ENCODE measurements at places on chromosomes 13 and 19. TPM values are rescaled to one million over a fixed set of nuclear protein-coding genes. Genes with fewer than 3 reads are reported as not detected.

- H3K27ac ChIP-seq: peak overlapping the region; percentile 12
- peak overlapping the region; percentile 48 for H3K4me3 ChIP-seq
- no peaks in the 10 kb centered on the region for H3K4me1 ChIP-seq
- no peaks in the 10 kb centered on the region for H3K27me3 ChIP-seq
- no peaks in the 10 kb centered on the region for H3K36me3 ChIP-seq
- DNase-seq: peak; percentile 85
These were observed 13.8 kb downstream of the DNASE2 start for GRCh38 chr19:12867120-12868099.

DNA sequence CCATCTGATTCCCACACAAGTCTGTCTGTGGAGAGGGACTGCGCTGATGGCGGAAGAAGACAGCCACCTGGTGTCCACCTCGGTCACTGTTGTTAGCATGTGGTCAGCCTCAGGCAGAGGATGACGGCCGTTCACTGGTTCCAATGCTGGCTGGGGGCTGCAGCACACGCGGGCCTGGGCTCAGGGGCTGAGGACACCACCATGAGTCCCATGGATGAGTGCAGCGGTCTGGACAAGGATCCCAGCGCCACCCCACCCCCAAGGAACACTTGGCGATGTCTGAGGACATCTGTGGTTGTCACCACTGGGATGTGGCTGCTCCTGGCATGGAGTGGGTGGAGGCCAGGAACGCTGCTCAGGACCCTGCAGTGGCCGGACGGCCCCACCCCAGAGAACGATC lies 10.9 kb downstream of the DPP9 start:
- peaks cover 2% of the 10 kb centered on the region for H3K4me1 ChIP-seq
- no peaks in the 10 kb centered on the region for H3K27me3 ChIP-seq
- no peak overlapping the region for H3K4me3 ChIP-seq
- no peak overlapping the region for H3K27ac ChIP-seq
- DNase-seq: no peak
- H3K36me3 ChIP-seq: no peaks in the 10 kb centered on the region

- H3K36me3 ChIP-seq: no peaks in the 10 kb centered on the region
- H3K4me3 ChIP-seq: no peak overlapping the region
- no peak for DNase-seq
These were observed 1118.5 kb downstream of the PCDH9 start for GRCh38 chr13:66111628-66112027.

The FGF9 gene
- total RNA-seq: 2.0 TPM

The KLHL1 gene
- 0.96 TPM for total RNA-seq

The CD177 gene
- total RNA-seq: 0.30 TPM

The NDUFA11 gene
- 158 TPM for total RNA-seq

Data from hepatocyte (in vitro differentiated cells).